Astrocyte (in vitro differentiated cells and primary cell): ENCODE measurements at places on chromosomes 7 and 10. TPM values are rescaled to one million over a fixed set of nuclear protein-coding genes. Genes with fewer than 3 reads are reported as not detected.

DNA sequence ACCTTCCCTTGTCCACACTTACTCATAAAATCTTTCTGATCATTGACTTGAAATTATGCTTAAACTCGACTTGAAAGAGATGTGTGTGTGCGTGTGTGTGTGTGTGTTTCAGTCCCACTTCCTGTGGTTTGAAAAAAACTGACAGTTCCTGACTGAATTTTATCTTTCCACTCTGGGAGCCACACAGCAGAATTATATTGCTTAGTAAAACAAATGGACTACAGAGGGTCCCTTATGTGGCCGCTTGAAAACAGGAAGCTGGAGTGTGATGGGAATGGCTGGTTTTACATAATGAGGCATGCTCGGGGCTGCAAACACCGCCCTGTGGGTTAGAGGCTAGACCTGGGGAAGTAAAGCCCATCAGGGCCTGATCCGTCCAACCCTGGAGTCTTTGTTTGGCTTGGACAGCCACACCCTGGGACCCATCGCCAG is 54.8 kb downstream of the LYZL1 start:
- H3K36me3 ChIP-seq = no peaks in the 10 kb centered on the region
- H3K4me1 ChIP-seq = peaks cover 19% of the 10 kb centered on the region
- no peak overlapping the region for H3K27ac ChIP-seq
- H3K4me3 ChIP-seq = no peak overlapping the region
- peak; percentile 56 for DNase-seq

GRCh38 chr10:14153570-14154055 is 177.1 kb downstream of the FRMD4A start:
- no peaks in the 10 kb centered on the region for H3K4me1 ChIP-seq
- DNase-seq = no peak
- no peak overlapping the region for H3K4me3 ChIP-seq
- H3K27me3 ChIP-seq = no peaks in the 10 kb centered on the region

GRCh38 chr10:97454330-97455036 is 8.5 kb downstream of the ZDHHC16 start:
- DNase-seq = no peak
- H3K27ac ChIP-seq = no peak overlapping the region
- no peaks in the 10 kb centered on the region for H3K27me3 ChIP-seq
- H3K4me1 ChIP-seq = peaks cover 10% of the 10 kb centered on the region
- H3K4me3 ChIP-seq = no peak overlapping the region
- H3K36me3 ChIP-seq = peaks cover 52% of the 10 kb centered on the region

The HTR7 gene
- 0.72 and 0.89 TPM in 2 replicates for total RNA-seq

- H3K4me1 ChIP-seq = no peaks in the 10 kb centered on the region
- H3K4me3 ChIP-seq = no peak overlapping the region
- no peaks in the 10 kb centered on the region for H3K36me3 ChIP-seq
- no peak overlapping the region for H3K27ac ChIP-seq
- DNase-seq = peak; percentile 2
Observed at GRCh38 chr7:119802147-119802546, 470.8 kb upstream of the KCND2 start.

- no peaks in the 10 kb centered on the region for H3K4me1 ChIP-seq
- H3K27me3 ChIP-seq = no peaks in the 10 kb centered on the region
- no peaks in the 10 kb centered on the region for H3K36me3 ChIP-seq
Observed at GRCh38 chr7:81449105-81449504, 320.7 kb downstream of the HGF start.

GRCh38 chr10:124679401-124679800 is 64.8 kb downstream of the FAM53B start:
- no peaks in the 10 kb centered on the region for H3K4me1 ChIP-seq
- peaks cover 5% of the 10 kb centered on the region for H3K36me3 ChIP-seq
- no peak overlapping the region for H3K27ac ChIP-seq
- no peaks in the 10 kb centered on the region for H3K27me3 ChIP-seq
- no peak for DNase-seq

- no peak for DNase-seq
- H3K4me1 ChIP-seq = peaks cover 5% of the 10 kb centered on the region
- no peaks in the 10 kb centered on the region for H3K27me3 ChIP-seq
Observed at GRCh38 chr7:95594185-95594584, 2.1 kb downstream of the PDK4 start.

The LRGUK gene
- total RNA-seq = 0.43 and 0.64 TPM in 2 replicates

DNA sequence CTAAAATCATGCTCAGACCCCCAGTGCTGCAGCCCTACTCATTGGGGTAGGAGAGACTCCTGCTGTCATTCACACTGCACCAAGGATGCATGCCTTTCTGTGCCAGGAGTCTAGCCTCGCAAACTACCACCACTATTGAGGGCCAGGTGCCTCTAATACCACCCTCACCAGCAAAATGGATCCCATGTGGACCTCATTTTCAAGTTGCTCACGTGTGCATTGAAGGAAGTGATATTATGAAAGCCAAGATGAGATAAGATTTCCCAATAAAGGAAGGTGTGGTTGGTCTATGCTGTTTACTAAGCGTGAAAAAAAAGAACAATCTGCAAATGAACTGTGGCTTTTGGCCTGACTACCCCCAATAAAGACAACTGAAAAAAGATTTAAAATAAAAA is 7.2 kb upstream of the LAMTOR4 start:
- no peaks in the 10 kb centered on the region for H3K27me3 ChIP-seq
- no peak overlapping the region for H3K27ac ChIP-seq
- no peak overlapping the region for H3K4me3 ChIP-seq
- no peak for DNase-seq
- no peaks in the 10 kb centered on the region for H3K36me3 ChIP-seq

DNA sequence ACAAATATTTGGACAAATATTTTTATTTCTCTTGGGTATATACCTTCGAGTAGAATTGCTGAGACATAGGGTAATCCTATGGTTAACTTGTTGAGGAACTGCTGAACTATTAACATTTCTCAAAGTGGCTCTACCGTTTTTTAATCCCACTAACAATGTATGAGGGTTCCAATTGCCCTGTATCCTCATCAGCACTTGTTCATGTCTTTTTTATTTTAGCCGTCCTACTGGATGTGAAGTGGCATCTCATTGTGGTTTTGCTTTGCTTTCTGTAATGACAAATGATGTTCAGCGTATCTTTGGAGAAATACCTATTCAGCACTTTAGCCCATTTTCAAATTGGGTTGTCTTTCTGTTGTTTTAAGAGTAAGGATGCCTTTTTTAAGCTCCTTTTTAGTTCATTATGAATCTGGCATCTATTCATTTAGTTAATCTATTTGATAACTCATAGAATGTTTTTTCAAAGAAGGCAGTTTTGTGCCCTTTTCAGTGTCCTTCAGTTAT is 40.0 kb downstream of the MCU start:
- H3K27me3 ChIP-seq = no peaks in the 10 kb centered on the region
- H3K4me3 ChIP-seq = no peak overlapping the region
- DNase-seq = no peak
- no peak overlapping the region for H3K27ac ChIP-seq
- no peaks in the 10 kb centered on the region for H3K4me1 ChIP-seq
- no peaks in the 10 kb centered on the region for H3K36me3 ChIP-seq

DNA sequence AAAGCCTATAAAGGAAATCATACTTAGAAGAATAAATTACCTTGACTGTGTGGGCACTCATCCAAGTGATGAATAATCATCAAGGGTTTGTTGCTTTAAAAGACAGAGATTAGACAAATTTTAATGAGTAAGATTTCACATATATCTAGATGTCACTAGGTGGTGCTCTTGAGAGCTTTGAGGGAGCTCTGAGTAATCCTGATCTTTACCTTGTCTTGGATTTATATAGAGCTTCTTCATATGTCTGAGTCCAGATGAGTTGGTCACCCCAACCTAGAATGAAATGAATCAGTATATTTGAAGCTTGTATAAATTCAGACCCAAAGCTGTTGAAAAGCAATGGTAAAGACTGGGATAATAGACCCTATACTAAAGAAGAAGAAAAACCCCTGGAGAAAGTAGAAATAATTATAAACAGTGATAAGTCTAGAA is 3.7 kb downstream of the AGR2 start:
- DNase-seq = peak; percentile 74
- H3K36me3 ChIP-seq = no peaks in the 10 kb centered on the region
- no peaks in the 10 kb centered on the region for H3K4me1 ChIP-seq
- no peak overlapping the region for H3K27ac ChIP-seq
- no peaks in the 10 kb centered on the region for H3K27me3 ChIP-seq
- H3K4me3 ChIP-seq = no peak overlapping the region
